ENCODE measurements at places on chromosomes 3 and 15.

DNA sequence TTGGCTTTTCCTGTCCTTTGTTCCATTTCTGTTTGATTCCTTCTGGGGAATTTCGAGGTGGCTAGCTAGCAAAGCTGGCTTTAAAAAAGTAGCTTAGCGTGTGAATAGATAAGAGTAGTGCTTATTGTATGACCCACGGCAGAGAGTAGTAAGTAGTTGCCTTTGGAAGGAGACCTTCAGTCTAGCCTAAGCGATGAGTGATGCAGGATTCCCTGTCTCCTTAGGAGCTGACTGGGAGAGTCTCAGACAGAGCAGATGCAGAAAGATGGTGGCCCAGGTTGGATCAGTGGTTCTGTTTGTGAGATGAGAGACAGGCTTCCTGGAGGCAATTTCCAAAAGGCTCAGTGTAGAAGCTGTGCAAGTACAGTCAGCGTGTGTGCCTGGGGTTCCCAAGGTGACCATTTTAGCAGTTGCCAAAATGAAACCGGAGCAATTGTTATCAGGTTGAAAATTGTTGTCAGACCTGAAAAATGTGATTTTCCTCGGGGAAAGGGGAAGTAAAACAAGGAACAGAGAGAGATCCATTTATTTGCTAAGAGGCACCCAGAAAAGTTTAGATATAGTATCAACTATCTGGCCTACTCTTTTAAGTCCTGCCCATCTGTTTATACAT is 681 bp upstream of the IL5RA start:
- DNase-seq: no peak

DNA sequence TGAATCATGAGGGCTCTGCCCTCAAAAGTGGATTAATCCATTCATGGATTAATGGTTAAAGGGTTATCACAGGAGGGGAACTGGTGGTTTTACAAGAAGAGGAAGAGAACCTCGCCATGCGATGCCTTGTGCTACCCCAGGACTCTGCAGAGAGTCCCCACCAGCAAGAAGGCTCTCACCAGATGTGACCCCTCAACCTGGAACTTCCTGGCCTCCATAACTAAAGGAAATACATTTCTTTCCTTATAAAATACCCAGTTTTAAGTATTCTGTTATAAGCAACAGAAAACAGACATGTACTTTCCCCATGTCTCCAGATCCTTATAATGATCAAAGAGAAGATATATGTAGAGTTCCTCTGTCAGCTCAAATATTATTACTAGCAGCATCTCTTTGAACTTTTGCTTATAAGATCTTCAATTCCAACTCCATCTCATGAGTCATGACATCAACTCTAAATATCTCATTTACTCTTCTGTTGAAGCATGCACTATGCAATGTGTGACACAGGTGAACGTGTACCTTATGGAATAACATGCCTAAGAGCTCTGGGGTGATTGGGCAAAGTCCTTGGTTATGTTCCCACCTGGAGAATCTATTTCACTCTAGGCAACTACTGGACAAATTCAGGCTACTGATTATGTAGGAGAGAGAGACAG is 37.5 kb upstream of the ZBTB38 start:
- DNase-seq: no peak

DNA sequence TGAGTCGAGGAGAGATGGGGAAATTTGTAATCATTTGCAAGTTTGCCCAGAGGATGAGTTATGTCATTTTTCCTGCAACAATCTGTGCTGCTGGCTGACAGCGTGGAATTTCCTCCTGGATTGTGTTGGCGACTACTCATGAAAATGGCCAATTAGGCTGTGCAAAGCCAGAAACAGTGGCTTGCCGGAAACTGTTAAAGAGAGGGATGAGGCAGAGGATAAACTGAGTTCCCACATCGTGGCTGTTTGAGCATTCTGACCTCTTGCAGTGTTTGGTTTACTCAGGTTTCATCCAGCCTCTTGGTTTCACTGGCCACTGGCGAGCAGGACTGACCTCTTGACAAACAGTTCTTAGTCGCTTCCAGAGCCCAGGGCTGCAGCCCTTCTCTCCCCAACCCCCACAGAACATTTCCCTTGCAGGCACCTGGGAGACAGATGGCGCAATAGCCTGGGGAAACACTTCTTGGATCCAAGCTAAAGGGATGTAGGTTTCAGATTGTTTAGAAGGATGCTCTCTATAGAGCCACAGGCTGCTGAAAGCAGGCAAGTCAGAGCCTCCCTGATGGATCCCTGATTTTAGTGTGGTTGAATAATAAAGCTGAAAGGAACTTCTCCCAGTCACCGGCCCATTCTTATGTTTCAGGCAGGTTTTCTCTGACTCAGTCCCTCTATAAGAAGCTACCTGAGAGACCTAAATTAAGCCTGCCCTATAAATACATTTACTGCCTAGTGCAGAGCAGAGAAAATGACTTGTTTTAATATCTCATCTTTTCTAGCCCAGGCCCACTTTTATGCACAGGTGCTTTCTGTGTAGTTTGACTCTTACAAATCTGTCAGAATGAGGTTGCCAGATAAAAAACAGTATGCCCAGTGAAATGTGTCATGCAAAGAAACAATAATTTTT is 92.8 kb upstream of the UBE2E1 start:
- DNase-seq: no peak

DNA sequence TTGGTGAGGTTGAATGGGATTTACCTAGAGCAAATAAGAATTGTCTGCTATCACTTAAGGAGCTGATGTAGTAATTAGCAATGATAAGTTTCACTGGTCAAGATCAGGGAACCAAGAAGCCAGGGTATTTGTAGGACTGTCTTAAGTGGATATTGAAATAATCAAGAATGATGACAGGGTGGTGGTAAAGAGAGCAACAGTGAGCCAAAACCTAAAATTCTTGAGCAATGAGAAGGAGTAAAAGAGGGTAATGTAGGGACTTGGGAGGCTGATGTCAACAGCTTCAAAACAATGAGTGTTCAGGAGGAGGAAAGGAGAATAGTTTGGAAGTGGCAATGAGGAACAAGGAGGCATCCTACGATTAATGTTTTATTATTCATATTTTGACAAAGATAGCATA is 31.5 kb upstream of the SLC2A2 start:
- no peak for DNase-seq

GRCh38 chr3:108804437-108804836 is 18.1 kb upstream of the TRAT1 start:
- no peak for DNase-seq

DNA sequence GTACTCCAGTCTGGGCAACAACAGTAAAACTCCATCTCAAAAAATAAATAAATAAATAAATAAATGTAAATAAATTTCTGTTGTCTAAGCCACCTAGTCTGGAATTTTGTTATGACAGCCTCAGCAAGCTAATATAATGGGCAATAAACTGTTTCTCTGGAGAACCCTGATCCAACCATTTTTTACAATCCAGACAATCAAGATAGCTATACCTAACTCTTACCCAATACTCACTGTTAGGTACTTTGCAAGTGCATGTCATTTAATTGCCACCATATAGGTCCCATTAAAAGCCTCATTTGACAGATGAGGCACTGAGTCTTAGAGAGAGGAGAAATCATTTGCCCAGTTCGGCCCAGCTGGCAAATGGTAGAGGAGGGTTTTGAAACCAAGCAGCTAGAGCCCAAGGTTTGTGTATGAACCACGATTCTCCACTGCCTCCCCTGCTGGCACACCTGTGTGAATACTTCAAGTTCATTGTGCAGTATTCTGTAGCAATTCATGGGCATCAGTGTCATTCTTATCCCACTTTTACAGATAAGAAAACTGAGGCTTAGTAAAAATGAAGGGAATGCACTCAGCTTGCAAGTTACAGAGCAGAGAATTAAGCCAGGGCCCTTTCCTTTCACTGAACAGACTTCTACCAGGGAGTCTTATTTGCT is 107.0 kb upstream of the UBE2E1 start:
- DNase-seq: no peak

GRCh38 chr3:133440652-133441051 is 40.8 kb downstream of the BFSP2 start:
- no peak for DNase-seq

GRCh38 chr3:143302638-143303171 is 183.1 kb downstream of the CHST2 start:
- DNase-seq: no peak

DNA sequence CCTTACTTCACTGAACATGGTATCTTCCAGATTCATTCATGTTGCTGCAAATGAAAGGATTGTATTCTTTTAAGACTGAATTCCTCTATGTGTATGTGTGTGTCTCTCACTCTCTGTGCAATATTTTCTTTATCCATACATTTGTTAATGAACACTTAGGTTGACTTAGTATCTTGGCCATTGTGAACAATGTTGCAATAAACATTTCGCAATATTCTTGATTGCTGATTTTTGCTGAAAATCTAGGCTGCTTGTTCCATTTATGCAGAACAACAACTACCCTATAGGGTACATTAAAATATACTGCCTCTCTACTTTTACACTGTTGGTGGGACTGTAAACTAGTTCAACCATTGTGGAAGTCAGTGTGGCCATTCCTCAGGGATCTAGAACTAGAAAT is 732.4 kb downstream of the CADM2 start:
- no peak for DNase-seq

- DNase-seq: no peak
Observed at GRCh38 chr15:62546628-62547027, 381.5 kb upstream of the C2CD4B start.

DNA sequence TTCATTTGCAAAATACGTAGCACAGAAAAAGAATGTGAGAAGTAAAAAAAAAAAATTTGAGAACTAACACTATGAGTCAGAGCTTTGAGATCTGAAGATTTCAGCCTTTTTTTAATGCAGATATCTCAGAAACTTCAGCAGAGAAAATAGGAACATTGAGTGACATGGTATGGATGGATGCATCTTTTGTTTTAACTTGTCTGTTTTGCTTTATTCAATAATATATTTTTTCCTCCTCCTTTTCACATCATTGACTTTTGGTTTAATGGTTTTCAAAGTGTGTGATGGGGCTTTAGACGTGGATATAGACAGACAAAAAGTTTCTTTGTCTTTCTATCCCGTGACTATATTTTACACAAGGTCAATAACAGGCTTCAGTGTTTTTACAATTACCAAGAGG is 426.7 kb upstream of the FRG2C start:
- no peak for DNase-seq

DNA sequence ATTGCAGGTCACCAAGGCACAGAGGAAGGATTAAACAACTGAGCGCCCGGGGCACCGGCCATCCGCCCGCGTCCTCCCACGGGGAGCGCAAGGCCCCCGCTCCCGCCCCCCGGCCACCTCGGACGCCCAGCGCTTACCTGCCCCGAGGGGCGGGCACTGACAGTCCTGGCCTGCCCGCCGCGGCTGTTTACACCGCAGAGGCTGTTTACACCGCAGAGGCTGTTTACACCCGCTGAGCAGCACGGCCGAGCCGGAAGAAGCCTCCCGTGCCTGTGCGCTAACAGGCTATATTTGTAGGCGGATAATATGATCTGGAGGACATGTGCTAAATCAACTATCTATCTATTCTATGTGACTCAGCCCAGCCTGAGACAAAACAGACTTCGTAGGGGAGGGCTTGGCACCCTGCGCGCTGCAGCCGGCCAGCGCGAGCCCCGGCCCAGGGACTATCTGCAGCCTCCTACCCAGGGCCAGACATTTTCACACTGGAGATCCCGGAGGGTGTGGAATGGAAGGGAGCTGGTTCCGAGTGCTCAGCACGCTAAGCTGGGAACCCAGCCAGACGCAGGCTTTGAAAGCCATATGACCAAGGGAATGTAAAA is at the start of gene LRRC2:
TSS of gene LRRC2 (minus strand) at position 263 of the 602 bp plus-strand sequence. CDS start 14,711 bp downstream, outside the sequence.
- no peak for DNase-seq

DNA sequence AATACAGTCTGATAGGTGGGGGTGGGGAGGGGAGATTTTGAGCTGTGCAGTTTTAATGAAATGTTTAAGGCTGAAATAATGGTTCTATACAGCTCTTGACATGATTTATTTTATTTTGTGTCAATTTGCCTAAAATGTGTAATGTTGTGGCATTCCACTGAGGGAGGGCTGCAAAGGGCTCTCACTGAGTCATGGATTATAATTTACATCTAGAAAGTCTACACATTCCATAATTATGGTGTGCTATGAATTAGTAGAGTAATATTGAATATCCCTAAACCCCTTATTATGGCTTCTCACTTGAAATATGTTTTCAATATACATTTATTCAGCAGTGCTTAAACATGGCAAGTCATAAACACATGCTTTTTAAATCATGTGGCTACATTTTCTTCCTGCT is 103.9 kb downstream of the RARB start:
- no peak for DNase-seq

GRCh38 chr3:11699083-11699427 is 55.3 kb upstream of the VGLL4 start:
- DNase-seq: no peak

DNA sequence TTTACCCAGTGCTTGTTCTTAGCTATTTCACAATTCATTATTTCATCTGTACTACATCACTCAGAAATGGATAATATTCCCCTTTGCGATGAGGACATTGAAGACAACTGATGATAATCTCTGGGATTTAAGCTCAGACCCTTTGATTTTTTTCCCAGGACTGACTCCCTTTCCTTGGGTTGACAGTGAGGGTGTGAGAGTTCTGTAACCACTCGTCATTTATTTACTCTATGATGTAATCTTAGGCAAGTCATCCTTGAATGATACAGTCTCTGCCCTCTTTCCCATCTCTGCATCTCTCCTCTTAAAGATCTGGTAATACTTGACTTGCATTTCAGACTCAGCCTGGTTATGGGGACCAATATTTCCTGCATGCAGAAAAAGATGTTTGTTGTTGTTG is 1041.7 kb downstream of the AGBL1 start:
- no peak for DNase-seq

GRCh38 chr3:167705840-167706239 is 28.9 kb downstream of the PDCD10 start:
- DNase-seq: no peak

DNA sequence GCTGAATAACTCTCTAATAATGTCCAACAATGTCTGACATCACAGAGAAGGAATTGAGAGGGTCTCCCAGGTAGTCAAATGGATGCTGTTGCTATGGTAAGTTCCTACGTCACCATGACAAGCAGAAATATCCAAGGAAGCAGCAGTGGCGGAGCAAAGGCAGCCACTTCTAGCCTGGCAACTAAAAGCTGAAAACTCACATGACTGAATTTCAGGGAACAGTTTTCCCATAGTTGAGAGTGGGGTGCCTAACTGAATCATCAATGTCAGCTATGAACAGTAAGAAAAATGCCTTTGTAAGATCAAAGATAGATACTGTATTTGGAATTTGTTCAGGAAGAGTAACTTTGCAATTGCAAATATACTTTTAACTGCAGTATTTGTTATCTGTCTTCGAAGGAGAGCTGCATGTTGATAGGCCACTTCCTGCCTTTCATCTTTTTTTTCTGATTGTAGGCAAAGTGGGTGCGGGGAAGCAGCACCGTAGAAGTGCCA is 161.7 kb downstream of the BBX start:
- DNase-seq: no peak

- no peak for DNase-seq
Observed at GRCh38 chr15:71042356-71042922, 72.8 kb upstream of the THSD4 start.

- no peak for DNase-seq
Observed at GRCh38 chr15:75043509-75044257, 20.3 kb downstream of the PPCDC start.

Measured in left renal pelvis (tissue), 4 donors.